ENCODE measurements at places on chromosomes 3 and 15.

DNA sequence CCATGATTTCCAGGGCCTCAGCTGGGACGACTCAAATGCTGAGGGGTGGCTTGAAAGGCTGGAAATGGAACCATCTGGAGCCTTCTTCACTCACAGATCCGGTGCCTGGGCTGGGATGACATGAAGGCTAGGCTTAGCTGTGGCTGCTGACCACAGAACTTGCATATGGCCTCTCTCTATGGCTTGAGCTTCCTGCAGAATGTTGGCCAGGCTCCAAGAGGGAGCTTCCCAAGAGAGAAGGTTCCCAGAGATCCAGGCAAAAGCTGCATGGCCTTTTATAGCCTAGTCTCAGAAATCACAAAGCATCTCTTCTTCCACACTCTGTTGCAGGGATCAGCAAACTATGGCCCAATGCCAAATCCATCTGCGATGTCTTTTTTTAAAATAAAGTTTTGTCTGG, 44.8 kb downstream of the GATM start:
- peak; percentile 38 for DNase-seq

DNA sequence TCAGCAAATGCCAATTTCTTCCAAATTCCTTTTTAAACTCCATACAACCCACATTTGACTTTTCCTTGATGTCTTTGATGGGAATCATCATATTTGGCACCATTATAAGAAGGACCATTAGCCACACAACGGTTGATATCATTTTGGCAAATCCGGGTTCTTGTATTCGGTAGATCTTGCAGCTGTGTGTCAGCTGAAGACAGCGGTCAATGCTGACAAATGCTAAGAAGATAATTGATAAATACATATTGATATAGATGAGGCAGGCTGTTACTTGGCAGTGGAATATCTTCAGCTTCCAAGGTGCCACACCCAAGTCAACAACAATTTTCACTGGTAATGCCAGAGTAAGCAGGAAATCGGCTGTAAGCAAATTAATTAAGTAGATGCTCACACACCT, 4.2 kb downstream of the GPR171 start:
- no peak for DNase-seq

- DNase-seq = no peak
Observed at GRCh38 chr3:17518189-17519059, 224.0 kb downstream of the TBC1D5 start.

DNA sequence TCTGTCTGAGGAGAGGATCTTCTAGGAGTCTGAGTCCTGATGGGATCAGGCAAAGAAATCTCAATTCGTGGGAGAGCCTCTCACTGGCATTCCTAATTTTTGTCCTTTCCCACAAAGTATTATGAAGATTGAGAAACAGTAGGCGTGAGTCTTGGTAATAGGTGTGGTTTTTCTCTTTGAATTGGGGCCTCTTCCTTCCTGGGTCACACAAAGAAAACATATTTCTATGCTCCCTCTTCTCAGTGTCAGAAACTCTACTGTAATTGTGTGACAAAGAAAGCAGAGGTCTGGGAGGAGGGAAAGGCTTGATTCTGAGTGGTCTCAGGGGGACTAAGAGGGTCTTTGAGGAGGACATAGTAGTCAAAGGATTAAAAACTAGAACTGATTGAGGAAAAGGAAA, 6.0 kb downstream of the GABRR3 start:
- no peak for DNase-seq

- peak; percentile 83 for DNase-seq
Observed at GRCh38 chr3:44104668-44105321, 136.9 kb upstream of the TOPAZ1 start.

DNA sequence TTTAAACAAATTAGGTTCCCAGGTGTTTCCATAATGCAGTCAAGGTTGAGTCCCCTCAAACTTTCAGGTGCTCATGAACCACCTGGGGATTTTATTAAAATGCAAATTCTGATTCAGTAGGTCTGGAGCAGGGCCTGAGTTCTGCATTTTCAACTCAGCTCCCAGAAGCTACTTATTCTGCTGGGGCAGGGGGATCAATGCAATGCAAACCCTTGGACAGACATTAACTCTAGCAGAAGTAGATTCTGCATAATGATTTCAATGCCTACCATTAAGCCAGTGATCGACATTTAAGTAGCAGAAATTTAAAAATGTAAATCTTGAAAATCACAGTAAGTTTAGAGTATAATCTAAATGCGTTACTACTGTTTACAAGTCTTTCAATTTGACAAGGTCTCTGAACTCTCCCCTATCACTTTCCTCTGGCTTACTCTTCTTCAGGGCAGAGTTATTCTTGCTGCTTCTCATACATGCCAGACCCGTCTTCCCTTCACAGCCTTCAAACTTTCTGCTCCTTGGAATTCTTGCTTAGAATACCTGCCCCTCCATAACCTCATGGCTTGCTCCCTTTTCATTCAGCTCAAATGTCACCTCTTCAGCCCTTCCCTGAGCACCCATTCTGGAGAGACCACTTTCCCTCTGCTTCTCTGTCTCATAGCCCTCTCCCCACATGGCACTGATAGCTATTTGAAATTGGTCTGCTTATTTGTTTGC, 19.3 kb upstream of the DPPA4 start:
- DNase-seq = no peak

DNA sequence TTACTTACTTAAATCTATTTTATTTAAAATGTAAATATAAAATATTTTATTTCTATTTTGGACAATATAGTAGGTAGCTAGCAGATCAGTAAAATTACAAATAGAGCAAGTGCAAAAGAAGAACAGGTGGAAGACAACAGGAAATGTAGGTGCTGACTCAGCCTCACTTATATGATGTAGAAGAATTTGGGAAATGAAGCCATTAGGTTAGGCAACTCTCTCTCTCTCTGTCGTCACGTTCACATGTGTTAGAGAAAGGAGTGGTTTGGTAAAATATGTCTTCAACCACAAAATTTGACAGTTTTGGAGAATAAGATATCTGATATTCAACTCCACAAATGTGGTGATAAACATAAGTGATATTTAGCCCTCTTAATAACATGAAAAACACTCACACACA, 532.5 kb upstream of the KCNMB2 start:
- peak; percentile 54 for DNase-seq

- DNase-seq = no peak
Observed at GRCh38 chr15:90711418-90711824, 5.7 kb upstream of the BLM start.

DNA sequence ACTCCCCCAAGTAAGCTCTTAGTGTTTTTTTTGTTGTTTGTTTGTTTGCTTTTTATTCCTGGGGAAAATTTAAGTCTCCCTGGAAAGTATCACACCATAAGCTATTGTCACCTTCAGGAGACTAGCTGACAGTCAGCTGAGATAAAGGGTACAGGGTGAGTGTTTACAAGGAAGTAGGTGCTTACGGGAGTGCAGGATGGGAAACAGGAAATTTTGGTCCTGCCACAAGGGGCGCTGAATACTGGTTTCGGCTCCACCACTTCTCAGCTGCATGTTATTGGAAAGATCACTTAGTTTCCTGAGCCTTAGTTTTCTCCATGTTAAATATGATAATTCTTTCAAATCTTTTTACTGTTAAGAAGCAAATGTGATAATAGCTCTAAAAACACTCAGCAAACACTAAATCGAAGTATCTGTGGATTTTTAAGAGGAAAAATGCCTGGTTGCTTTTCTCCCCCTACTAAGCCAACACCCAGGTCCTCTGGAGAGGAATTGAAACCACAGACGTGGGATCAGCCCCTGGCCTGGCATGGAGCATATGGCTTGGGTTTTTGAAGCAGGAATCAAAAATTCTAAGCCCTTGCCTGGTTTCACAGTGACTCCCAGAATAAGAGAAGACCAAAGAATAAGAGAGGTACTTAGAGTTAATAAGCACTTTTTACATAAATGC, 90.7 kb downstream of the SCN11A start:
- DNase-seq = peak; percentile 45

- peak; percentile 46 for DNase-seq
Observed at GRCh38 chr15:64842096-64842939, 603 bp downstream of the PLEKHO2 start.

- no peak for DNase-seq
Observed at GRCh38 chr3:187518616-187519015, 150.4 kb downstream of the RTP4 start.

GRCh38 chr15:41969851-41970431, 2.4 kb downstream of the EHD4 start:
- no peak for DNase-seq

GRCh38 chr3:280681-281080, 84.1 kb downstream of the CHL1 start:
- no peak for DNase-seq

DNA sequence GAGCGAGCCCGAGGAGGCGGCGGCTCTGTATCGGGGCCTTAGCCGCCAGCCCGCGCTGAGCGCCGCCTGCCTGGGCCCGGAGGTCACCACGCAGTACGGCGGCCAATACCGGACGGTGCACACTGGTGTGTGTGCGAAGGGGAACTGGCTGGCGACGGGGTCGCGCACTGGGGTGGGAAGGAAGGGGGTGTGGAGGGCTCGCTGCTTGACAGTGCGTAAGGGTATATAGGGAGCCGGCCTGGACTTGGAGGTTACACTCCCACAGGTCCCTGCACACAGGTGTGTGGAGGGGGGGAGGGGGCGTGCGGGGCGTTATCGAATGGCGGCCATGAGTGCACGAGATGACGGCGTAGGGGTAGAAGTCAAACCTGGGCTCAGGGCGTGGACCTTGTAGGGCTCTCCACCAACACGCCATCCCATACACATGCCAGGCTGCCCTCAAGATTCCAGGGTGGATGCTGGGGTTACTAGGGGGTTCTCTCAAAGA, 389 bp downstream of the APEH start:
- no peak for DNase-seq

GRCh38 chr3:4711680-4711992, 218.5 kb downstream of the ITPR1 start:
- DNase-seq = no peak

All from fibroblast of mammary gland (primary cell).